Non-pigmented ciliary epithelial cell (primary cell): ENCODE measurements at places on chromosomes 7 and 10.

DNA sequence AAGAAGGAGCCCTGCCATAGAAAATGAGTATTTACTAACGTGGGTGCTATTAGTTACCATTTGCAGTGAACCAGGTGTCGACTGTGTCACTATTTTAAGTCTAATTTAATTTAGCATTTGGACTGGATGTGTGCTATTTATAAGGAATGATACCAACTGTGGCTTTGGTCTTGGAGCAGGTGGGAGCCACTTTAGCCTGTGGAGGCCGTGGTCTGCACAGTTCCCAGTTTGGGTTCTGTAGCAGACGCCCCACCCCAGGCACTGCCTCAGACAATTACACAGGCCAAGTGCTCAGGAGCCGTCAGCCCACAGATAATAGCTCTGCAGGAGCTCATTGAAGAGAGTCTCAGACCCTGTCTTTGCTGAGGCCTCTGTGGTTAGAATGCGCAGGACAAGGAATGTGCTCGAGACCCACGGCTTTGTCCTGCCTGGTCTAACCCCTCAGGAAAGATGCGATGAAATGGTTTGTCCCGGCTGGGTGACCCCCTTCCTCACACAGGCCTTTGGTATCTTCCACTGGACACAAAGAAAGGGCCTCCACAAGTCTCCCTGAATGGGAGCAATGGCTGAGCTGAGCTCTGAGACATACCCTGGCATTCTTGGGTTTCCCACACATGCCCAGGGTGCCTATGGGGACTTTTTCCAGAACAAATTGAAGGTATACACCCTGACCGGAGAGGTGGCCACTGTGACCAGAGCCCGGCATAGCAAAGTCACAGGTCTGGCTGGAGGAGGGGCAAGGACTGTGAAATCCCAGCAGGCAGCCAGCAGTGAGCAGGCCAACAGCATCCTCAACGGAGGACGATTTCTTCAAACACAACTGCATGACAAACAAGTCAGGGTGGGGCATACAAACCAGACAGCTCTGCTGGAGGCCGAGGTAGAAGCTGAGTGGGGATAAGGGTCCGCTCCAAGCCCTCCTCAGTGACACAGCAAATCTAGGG is 251.2 kb downstream of the ARHGAP12 start:
- no peak for DNase-seq

DNA sequence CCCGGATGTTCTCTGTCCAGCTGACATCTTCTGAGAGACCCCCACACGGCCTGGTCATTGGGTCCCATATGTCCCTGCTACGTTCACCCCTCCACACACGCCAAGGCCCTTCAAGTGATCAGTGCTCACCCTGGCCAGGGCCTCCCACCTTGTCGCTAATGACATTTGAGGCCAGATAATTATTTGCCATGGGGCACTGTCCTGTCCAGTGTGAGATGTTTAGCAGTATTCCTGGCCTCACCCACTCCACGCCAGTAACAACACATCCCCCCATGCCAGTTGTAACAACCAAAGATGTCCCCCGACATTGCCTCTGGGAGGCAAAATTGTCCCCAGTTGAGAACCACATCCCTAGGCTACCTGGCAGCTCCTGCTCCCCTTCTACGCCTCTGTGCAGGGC is 49.9 kb upstream of the NANOS1 start:
- DNase-seq, result no peak

- no peak for DNase-seq
Measured at GRCh38 chr7:108581655-108582491, 12.2 kb downstream of the DNAJB9 start.

GRCh38 chr10:36366843-36367242 is 724.7 kb upstream of the FZD8 start:
- DNase-seq, result no peak

- no peak for DNase-seq
Measured at GRCh38 chr10:571688-572451, 117.6 kb downstream of the DIP2C start.

- no peak for DNase-seq
Measured at GRCh38 chr7:149292462-149292823, 30.4 kb downstream of the ZNF783 start.

DNA sequence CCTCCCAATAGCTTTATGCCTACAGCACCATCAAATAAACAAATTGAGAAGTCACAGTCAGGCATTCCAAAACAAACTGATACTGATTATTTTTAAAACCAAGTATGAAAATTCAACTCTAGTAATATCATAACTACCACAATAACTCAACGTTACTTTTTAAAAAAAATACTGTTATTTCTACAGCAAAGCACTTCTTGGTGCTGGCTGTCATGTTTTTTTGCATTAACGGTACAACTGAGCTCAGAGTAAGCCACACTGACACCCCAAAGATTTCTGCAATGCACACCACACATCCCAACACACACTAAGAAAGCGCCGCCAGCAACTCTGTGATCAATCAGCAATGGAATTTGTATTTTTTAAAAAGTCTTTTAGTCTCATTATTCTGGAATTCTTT is 113.6 kb downstream of the RNF32 start:
- no peak for DNase-seq

DNA sequence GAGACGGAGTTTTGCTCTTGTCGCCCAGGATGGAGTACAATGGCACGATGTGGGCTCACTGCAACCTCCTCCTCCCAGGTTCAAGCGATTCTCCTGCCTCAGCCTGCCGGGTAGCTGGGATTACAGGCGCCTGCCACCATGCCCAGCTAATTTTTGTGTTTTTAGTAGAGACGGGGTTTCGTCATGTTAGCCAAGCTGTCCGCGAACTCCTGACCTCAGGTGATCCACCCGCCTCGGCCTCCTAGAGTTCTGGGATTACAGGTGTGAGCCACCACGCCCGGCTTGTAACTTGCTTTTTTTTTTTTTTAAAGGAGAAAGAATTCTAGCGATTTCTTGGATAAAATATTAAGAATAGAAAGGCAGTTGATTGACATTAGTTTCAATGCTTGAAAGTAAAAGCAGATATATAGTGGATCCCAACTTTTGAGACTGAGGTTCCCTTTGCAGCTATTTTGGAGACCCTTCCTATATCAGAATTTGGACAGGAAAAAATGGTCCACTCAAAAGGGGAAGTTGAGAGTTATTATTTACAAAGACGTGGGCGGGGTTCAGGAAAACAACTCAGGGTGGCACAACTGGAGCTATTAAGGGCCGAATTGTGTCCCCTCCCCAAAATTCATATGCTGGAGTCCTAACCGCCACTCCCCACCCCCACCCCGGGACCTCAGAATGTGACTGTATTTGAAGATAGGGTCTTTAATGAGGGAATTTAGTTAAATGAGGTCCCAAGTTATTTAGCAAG is 1.3 kb upstream of the ERCC6 start:
- no peak for DNase-seq

- no peak for DNase-seq
Measured at GRCh38 chr10:69880301-69881081, 78.8 kb downstream of the COL13A1 start.
